ENCODE measurements at places on chromosomes 11 and 22. TPM values are rescaled to one million over a fixed set of nuclear protein-coding genes. Genes with fewer than 3 reads are reported as not detected.

- DNase-seq = no peak
Observed at GRCh38 chr11:17634776-17635550, 84.4 kb upstream of the MYOD1 start.

DNA sequence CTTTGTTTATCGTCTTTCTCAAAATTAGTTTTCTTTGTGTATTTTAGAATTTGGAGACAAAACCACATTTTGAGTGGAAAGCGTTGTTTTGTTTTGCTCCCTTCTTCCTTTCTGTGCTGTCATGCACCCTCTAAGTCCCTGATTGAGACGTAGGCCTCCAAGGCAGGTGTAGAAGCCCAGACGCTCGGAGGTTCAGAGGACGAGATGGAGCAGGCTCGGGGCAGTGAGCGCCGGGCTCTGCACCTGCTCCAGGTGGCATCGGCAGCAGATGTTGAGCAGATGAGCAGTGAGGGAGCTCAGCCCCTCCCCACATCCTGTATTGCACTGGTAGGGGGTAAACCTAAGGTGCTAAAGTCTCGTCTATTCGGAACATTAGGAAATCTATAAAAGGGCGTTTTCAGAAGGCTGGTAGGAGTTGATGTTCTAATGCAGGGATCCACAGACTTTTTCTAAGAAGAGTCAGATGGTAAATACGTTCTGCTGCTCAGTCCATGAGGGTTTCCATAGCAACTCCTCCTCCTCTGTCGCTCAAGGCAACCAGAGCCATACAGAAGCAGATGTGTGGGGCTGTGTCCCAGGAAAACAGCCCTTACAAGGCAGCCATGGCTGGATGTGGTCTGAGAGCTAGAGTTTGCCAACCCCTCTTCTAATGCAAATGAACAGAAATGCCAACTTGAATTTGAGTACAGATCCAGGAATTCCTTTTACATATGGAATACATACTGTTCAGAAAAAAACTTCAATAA lies 724.2 kb downstream of the BRD1 start:
- no peak for DNase-seq

DNA sequence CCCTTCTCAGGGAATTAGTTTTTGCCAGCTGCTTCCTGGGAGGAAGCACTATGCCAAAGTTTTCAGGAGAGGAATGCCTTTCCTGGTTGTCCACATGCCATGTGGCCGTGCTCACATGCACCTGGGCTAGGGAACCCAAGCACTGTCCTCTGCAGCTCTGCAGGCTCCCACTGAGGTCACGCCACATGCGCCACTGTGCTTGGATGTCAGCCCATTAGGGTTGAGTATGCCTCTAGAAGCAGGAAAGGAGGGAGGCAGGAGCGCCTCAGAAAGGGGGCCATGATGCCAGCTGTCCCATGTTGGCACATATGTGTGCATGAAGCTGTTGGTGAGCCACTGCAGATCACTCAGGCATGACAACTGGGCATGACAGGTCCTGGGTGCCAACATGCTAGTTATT lies 81.6 kb upstream of the SUSD2 start:
- DNase-seq = no peak

Gene OR52E4
- not detected for total RNA-seq

DNA sequence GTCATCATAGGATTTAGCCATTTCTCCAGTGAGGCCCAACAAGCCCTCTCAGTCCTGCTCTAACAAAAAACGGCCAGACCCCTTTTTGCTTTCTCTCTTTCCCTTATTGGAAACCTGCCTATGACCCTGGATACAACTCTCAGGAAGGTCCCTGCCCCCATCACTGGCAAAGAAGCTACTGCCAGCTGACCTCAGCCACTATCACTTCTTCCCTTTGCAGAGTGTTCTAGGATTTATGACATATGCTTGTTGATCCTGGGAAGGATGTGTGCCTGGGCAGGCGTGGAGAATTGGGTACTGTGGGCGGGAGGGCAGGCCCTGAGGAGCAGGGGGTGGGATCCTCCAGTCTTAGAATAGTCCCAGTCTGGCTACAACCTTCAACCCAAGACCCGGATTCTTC lies 7.5 kb downstream of the PGAP2 start:
- DNase-seq = no peak

Gene C22orf31
- total RNA-seq = not detected

- DNase-seq = no peak
Observed at GRCh38 chr11:134471716-134472455, 59.8 kb upstream of the B3GAT1 start.

GRCh38 chr11:62559204-62559603 lies 12.6 kb upstream of the AHNAK start:
- no peak for DNase-seq

Gene ZNF214
- total RNA-seq = not detected

- no peak for DNase-seq
Observed at GRCh38 chr11:4095509-4096230, 1.1 kb downstream of the RRM1 start.

Measured in activated T-cell treated with anti-CD3 and anti-CD28 coated beads, Interleukin-2, amount 50 U/mL, for 4 hours (primary cell).